ENCODE measurements at places on chromosomes 13 and 19.

GRCh38 chr13:31367410-31367809 is 167.6 kb downstream of the B3GLCT start:
- no peak for DNase-seq

GRCh38 chr19:11364935-11365334 is 9.5 kb upstream of the SWSAP1 start:
- DNase-seq = no peak

DNA sequence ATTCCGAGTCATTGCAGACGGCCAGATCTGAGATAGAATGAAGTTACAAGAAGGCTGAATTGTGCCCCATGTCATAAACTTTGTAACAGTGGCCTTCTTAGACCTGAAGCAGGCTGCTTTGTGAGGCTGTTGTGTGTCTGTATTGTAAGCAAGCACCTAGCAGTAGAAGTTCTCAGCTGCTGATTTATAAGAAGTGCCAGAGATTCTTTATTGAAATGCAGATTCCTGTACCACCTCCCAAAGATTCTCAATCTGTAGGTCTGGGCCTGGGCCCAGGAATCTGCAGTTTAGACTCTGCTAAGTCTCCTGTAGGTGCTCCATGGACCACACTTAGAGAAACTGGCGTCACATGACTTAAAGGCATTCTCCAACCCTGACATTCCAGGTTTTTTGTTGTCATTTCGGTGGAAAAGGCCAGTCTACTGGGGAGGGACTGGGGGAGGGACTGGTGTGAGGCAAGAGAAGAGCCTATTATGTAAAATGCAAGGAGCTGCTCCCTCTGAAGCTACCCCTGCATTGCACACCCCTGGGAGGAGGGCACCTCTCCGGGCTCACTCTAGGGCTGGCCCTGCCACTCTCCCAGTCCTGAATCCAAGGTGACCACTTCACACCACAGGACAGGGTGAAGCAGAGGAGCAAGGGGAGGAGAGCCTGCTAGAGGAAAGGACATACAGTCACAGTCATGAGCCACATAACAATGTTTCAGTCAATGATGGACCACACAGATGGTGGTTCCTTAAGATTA is 769 bp upstream of the TMEM272 start:
- no peak for DNase-seq

- no peak for DNase-seq
Measured at GRCh38 chr19:47643281-47643680, 34.3 kb downstream of the BICRA start.

GRCh38 chr13:85461621-85462020 is 337.6 kb downstream of the SLITRK6 start:
- DNase-seq = no peak

DNA sequence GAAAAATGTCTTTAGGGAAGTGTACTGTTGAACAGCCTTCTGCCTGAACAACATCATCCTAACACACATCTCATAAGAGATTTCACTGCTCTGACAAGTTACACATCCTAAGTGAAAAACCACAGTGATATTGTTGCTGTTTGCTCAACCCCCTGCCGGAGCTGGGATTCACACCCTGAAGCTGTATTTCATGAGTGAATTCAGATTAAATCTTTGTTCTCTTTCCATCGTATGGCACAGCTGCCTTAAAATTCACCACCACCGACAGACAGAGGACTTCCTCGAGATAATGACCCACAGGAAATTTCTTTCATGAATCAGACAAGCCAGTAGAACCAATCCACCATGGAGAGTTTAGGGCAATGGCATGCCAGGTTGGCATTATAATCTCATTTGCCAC is 280.8 kb downstream of the DCT start:
- no peak for DNase-seq

- DNase-seq = no peak
Measured at GRCh38 chr13:91133941-91134802, 213.3 kb upstream of the MIR17HG start.

DNA sequence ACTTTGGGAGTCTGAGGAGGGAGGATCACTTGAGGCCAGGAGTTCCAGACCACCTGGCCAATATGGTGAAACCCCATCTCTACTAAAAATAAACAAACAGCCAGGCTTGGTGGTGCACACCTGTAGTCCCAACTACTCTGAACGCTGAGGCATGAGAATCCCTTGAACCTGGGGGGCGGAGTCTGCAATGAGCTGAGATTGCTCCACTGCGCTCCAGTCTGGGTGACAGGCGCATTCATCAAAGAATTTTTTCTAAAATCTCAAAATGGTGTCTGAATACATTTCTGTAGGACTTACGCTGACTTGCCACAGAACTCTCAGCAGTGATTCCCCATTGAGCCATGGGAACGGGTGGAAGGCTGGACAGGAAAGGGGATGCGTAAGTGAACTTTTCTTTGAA is 18.0 kb upstream of the ERVV-1 start:
- no peak for DNase-seq

GRCh38 chr13:24742294-24742693 is 21.7 kb upstream of the RNF17 start:
- DNase-seq = no peak

GRCh38 chr19:2181633-2181997 is 17.9 kb downstream of the DOT1L start:
- DNase-seq = no peak

DNA sequence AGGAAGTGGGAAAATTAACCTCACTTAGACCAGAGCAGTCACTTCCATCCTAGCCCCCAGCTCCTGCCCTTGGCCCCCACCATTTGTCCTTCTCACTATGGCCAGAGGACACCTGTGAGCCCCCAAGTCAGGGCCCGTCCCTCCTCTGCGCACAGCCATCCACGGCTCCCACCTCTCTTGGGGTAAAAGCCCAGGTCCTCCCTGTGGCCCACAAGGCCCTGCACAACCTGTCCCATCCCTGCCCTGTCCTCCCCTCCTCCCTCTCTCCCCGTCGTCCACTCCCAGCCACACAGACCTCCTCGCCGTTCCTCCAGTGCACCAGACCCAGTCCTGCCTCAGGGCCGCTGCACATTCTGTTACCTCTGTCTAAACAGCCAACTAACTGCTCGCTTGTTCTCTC is 53.9 kb downstream of the SMIM24 start:
- no peak for DNase-seq

DNA sequence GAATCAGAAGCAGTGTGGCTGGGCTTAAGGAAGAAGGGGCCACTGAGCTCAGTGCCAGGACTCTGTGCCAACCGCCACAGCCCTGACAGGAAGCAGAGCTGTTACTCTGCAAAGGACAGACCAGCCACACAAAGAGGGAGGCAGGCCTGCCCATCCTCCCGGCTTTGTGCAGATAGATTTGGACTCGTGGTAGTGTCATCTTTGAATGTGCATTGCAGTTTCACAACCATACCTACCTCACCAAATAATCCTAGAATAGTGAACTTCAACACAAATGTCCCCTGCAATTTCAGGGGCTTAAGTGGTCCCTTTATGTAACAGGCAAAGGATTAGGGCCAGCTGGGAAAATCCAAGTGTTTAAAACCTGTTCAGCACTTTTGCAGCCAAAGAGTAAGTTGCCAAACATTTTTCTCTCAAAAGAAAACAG is 55.1 kb upstream of the CLDN10 start:
- DNase-seq = no peak

DNA sequence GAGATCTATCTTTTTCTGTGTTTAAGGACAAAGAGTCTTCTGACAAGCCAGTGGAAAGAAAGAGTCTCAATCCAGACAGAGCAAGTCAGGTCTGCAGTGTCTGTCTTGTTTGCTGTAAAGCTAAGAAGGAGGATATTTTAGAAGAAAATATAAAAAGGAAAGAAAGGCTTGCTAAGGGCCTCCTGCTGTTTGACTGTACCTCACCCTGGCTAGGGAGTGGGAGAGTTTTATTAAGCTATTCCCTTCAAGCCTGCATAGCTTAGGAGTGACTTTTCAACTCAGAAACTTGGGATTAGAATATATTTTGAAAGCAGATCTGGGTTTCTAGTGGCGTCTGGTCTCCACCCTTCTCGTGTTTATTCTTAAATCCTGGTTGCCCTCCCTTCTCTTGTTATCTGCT is 460.0 kb downstream of the COG6 start:
- DNase-seq = no peak

- no peak for DNase-seq
Measured at GRCh38 chr13:99982731-99983498, 1.3 kb downstream of the ZIC2 start.

DNA sequence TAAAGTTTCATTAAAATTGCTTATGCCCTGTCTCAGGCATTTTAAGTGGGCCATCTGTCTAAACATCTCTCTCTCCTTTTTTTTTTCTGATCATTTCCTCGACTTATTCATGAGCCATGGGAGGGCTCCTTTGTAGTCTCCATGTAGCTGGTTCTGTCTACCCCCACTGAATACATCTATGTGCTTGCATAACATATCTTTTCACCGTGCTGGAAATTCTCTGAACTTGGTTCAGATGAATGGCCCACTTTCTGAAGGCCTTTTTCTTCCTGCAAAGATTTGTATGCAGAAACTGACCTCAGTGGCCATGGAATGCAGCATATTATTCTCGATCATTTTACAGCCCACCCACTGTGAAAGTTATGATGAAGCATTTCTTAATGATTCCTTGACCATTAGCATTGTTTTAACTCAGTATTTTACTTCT is 225.3 kb downstream of the GGACT start:
- no peak for DNase-seq

GRCh38 chr19:18208098-18208951 is 4.5 kb upstream of the RAB3A start:
- DNase-seq = peak; percentile 44

GRCh38 chr19:1424192-1424955 is 13.8 kb upstream of the RPS15 start:
- DNase-seq = no peak

GRCh38 chr13:75372517-75372916 is 109.5 kb downstream of the TBC1D4 start:
- DNase-seq = no peak

DNA sequence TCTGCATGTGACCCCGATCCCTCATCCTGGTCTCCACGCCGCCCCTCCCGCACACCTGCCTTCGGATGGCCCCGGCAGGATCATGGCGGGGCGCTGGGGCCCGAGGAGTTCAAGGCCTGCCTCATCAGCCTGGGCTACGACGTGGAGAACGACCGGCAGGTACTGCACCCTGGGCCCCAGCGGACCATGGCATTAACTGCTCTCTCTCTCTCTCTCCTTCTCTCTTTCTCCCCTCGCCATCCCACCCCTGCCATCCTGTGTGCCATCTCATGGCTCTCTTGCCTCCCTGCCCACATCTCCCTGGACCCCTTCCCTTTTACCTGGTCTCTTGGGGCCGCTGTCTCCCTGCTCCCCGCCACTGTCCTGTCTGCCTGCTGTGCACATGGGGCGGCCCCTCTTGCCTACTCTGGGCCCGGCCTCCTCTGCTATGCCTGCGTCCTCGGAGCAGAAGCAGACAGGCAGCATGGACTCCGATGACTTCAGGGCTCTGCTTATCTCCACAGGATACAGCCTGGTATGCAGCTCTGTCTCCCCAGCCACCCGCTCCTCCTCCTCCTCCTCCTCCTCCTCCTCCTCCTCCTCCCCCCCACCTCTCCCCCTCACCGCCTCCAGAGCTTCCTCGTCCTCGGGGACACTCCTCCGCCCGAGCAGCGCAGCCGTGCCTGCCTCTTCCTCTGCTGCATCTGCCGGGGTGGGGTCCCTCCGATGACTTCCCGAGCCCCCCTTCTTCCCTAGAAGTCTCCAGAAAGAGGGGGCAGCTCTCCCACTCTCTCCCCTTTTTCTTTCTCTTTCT is 16.2 kb downstream of the CAPN12 start:
- no peak for DNase-seq

DNA sequence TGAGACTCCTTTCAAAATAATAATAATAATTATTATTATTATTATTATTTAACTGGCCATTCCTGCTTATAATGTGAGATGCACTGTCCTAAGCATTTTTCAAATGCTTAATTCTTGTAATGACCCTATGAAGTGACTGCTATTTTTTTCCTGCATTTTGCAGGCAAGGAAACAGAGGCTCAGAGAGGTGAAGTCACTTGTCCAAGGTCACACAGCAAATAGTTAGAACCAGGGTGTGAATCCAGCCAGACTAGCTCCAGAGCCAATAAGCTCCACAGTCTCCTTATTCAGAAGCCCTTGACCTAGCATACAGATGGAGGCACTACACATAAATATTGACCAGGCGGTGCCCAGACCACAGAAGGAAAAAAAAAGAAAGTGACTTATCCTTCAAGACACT is 77.5 kb upstream of the CACNA1A start:
- no peak for DNase-seq

DNA sequence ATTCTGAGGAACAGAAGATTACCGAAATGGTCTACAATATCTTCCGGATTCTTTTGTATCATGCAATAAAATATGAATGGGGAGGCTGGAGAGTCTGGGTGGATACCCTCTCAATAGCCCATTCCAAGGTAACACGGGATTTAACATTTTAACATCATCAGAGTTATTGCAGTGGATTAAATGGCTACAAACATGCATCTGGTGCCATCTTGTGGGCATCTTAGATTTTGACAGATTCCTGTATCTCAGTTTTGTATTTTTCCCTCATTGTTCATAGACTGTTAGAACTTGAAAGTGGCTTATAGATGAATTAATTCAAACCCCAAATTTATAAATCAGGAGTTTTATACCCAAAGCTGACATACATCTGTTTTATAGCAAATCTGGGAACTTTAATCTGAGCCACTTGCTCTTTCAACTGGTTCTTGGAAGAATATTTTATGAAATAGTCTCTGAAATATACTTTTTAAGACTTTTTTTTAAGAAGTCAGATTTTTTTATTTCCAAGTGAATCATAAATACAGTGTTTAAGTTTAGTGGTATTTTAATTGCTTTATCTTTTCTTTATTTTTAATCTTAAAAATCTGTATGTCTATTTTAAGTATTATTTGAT is 215.2 kb downstream of the NBEA start:
- DNase-seq = no peak

- no peak for DNase-seq
Measured at GRCh38 chr19:17409990-17410389, 4.6 kb upstream of the BST2 start.
